ENCODE measurements at places on chromosomes 7 and 10.

DNA sequence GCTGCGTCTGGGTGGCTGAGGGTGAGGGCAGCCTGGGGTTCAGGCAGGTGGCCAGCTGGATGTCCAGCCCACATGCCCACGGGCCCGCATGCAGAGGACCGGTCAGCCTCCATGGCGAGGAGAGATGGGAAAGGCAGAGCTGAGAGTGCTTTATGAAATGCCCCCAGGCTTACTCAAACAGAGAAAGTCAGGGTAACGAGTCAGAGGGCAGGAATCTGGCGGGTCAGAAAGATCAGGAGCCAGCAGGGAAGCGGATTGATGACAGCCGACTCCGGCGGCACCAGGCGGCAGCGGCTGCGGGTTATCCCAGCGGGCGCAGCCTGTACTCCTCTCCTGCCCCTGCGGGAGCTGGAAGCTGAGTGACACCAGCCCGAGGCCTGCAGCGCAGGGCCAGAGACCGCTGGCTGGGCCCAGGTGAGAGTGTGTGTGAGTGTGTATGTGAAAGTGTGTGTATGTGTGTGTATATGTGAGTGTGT lies 13.4 kb downstream of the SLC13A4 start:
- peak; percentile 32 for DNase-seq

DNA sequence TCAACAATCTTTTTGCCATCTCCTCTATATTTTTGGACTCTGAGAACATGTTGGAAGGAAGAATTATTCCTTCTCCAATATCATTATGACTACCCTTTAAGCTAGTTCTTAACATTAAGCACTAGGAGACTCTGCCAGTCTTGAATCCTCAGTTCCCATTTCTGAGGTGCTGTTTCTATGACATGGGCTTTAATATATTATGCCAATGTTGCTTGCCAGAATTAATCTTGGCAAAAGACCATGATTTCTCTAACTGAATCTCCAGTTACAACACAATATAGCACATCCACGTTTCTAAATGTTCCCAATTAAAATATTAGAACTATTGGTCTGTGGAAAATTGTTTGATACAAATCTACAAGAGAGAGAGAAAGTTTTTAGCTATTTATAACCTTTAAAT lies 250.0 kb downstream of the HGF start:
- DNase-seq = no peak

DNA sequence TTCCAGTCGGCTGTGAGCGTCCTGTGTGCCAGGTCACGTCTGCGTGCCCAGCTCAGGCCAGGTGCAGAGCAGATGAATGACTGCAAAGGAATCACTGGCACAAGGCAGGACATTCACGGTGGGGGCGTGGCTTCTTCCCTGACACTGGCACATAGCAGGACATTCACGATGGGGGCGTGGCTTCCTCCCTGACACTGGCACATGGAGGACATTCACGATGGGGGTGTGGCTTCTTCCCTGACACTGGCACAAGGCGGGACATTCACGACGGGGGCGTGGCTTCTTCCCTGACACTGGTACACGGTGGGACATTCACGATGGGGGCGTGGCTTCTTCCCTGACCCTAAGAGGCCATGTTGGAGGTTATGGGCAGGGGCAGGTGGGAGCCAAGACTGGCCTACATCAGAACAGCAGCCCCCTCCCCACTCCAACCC lies 64.3 kb downstream of the MYL10 start:
- DNase-seq = no peak

DNA sequence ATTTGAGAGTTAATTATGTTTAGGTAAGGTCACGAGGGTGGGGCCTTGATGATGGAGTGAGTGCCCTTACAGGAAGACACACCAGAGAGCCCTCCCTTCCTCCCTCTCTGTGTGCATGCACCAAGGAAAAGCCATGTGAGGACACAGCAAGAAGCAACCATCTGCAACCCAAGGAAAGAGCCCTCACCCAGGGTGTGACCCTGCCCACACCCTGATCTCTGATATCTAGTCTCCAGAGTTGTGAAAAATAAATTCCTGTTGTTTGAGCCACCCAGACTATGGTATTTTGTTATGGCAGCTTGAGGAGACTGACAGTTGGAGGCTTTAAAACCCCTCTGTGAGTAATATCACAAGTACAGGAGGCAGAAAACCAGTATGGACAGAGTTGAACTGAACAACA lies 15.0 kb upstream of the MCM10 start:
- no peak for DNase-seq

GRCh38 chr10:100319707-100320402 lies 10.2 kb downstream of the PKD2L1 start:
- DNase-seq = no peak

DNA sequence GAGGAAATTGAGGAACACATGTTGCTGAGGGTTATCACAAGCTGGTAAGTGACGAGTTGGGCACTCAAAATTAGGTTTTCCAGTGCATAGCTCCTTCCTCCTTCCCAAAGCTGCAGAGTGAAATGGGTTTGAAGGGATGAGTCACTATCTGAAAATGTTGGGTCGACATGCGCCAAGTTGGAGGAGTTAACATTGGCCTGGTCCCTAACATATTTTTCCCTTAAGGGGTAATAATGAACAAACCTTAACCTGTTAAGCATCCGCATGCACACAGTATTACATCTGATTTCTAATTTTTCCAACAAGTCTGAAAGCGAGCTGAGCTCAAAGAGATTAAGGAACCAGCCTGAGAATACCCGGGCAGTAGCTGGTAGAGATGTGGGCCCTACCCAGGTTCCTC lies 20.7 kb upstream of the TECTB start:
- DNase-seq = no peak

All from foreskin melanocyte (primary cell).